D341Med (cell line): ENCODE measurements at places on chromosomes 16 and 17.
A peak's percentile ranks its signal among the peaks of the same experiment; 100 is the strongest.

- no peak for DNase-seq
Observed at GRCh38 chr17:80853076-80853475, 138.6 kb upstream of the CHMP6 start.

DNA sequence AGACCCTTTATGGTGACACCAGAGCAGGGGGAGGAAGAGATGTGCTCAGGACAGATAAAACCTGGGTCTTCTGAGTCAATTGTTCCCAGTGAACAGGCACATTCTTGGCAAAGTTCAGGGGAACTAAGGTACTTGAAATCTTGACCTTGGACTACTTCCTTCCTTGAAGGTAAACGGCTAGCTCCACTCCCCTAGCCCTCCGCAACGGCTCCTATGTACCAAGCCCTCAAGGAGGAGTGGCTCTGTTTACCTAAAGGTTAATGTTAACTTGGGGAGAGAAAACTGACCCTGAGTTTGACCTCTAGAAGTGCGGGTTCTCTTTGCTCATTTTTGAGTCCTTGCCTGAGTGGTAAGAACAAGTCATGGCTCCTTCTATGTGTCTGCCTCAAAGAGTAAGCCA lies 7.8 kb downstream of the TTLL6 start:
- no peak for DNase-seq

DNA sequence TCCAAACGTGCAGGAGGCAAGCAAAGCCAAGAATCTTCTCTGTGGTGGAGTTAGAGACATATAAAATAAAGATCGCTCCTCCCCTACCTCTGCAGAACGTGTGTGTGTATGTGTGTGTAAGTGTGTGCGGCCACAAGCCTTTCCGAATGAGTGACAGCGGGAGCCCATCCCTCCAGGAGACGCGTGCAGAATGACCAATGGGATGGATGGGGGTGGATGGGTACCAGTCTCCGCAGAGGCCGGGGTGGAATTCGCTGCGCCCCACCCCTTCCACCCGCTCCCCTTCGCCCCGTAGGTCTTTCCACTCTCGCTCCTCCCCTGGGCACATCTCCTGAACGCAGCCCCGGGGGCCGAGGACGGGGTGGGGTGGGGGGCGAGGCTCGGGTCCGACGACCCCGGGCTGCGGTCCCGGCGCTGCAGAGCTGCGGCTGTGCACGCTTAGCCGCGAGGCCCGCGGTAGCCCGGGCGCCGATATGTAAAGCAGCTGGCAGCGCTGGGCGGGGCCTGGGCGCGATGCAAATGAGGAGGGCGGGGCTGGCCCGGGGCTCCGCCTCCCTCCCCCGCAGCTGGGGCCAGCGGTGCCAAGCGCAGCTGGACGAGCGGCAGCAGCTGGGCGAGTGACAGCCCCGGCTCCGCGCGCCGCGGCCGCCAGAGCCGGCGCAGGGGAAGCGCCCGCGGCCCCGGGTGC lies at the start of gene PRKCB:
PRKCB (plus strand) TSS at position 594 of the 688 bp plus-strand sequence.
- DNase-seq: peak; percentile 85

- DNase-seq: no peak
Observed at GRCh38 chr17:76667491-76667755, 23.9 kb upstream of the ST6GALNAC1 start.

- DNase-seq: peak; percentile 31
Observed at GRCh38 chr17:82691714-82692113, 6.8 kb downstream of the RAB40B start.

DNA sequence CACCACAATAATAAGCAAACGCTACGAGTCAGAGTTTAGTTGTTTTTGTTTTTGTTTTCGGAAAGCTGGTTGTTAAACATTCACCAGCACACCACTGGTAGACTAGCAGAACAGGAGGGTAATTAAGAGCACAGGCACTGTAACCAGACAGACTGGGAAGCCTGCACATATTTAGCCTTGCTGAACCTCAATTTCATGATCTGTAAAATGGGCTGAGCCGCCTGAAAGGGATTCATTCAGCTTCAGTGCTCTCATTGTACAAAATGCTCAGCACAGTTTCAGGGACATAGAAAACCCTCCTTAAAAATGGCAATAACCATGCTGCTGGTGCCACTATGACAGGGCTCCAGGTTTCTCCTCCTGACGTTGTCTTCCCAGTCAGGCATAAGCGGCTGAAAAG lies 66.4 kb downstream of the TMEM114 start:
- DNase-seq: no peak

DNA sequence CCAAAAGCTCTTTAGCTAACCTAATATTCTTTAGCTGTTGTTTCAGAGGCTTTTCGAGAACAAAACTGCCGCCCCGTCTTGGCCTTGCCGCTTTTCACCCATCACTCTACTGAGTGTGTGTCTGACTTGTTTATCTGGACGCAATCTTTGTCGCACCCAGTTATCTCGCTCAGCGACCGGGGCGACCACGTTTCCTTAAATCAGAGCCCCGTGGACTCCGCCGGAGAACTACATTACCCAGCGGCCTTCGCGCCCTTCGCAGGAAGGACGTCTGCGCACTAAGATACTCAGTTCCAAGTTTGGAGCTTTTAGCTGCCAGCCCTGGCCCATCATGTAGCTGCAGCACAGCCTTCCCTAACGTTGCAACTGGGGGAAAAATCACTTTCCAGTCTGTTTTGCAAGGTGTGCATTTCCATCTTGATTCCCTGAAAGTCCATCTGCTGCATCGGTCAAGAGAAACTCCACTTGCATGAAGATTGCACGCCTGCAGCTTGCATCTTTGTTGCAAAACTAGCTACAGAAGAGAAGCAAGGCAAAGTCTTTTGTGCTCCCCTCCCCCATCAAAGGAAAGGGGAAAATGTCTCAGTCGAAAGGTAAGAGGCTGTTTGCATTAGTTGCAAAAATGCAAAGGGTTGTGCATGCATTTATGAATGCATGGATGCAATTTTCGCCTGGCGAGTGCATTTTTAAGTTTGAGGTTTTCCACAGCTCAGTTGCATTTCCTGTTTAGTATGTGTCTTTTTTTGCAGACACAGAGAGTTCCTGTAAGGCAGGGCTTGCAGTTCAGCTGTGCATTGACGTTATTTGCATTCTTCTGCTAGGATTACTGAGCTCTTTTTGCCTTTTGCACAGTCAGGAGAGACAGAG lies at the start of gene MAP2K6:
MAP2K6 (plus strand) TSS at position 290 of the 867 bp plus-strand sequence; CDS start at position 578, 288 bp downstream.
- DNase-seq: peak; percentile 92

DNA sequence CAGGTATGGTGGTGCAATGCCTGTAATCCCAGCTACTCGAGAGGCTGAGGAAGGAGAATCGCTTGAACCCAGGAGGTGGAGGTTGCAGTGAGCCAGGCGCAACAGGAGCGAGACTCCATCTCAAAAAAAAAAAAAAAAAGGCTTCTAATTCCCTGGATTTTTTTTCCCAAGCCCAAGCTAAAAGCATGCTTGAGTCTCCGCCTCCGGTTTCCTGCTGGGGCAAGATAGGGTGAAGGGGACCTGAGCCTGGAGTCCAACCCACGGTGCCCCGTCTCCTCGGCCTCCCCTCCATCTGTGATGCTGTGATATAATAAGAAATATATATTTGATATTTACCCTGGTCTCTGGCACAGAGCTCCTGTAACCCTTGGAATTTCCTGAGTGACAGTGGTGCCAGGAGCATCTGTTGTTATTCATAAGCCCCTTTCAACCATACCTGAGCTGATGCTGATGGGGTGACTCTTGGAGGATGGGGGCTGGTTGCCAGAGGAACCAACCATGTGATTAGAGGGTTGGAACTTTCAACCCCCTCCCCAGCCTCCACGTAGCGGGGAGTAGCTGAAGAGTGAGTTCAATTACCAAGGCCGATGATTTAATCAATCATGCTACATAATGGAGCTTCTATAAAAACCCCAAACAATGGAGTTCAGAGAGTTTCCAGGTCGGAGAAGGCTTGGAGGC lies 12.8 kb upstream of the TNK1 start:
- no peak for DNase-seq

DNA sequence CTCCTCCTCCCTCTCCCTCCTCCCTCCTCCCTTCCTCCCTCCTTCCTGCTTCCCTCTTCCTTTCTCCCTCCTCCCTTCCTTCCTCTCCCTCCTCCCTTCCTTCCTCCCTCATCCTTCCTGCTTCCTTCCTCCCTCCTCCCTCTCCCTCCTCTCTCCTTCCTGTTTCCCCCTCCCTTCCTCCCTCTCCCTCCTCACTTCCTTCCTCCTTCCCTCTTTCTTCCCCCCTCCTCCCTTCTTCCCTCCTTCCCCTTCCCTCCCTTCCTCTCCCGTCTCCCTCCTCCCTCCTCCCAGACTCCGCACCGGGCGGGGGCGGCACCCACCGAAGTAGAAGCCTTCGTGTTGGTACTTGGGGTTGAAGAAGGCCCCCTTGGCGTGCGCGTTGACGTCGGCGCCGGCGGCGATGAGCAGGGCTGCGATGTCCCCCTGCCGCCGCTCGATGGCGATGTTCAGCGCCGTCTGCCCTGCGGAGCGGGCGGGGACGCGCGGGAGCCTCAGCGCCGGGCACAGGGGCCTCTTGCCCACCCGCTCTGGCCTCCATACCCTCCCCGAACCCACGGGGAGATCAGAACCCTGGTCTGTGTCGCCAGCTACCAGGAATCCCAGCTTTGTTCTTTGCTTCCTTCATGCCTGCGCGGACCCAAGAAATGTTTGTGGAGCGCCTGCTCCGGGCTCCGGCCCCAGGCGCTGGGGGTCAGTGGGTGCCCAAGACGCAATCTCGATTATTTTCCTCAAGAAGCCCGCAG lies 22.2 kb downstream of the TRPV3 start:
- peak; percentile 86 for DNase-seq

DNA sequence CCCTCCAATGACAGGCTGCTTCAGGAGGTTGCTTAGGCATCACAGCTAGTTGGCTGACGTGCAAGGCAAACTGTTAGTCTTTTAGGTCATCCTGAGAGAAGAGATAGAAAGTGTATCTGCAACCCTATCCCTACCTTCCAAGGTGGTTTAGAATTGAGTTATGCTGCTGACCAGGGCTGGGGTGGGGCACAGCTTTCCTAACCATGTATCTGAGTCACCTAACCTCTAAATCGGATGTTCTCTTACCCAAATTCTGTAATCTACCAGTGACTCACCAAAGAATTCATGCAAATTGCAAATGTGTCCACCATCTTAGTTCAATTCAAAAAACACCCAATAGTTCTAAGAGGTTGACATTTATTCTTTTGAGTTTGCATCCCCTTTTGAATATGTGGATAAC lies 107.2 kb upstream of the DYNLRB2 start:
- DNase-seq: no peak

GRCh38 chr17:49739641-49740271 lies 24.2 kb downstream of the FAM117A start:
- no peak for DNase-seq

DNA sequence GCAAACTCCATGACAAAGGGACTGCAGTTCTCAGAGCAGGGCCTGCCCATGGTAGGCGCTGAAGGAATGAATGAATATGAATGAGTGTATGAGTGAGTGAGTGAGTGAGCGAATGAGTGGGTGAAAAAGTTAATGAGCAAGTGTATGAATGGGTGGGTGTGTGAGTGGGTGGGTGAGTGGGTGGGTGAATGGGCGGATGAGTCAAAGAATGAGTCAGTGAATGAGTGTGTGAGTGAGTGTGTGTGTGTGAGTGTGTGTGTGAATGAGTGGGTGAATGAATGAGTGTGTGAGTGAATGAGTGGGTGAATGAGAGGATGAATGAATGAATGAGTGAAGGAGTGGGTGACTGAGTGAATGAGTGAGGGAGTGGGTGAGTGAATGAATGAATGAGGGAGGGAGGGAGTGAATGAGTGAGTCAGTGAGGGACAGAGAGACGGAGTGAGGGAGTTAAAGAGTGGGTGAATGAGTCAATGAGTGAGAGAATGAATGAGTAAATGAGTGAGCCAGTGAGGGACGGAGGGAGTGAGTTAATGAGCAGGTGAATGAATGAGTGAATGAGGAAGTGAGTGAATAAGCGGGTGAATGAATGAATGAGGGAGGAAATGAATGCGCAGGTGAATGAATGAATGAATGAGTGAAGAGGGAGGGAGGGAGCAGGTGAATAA lies 11.1 kb upstream of the CHMP6 start:
- DNase-seq: no peak

GRCh38 chr16:77457046-77457445 lies 22.2 kb upstream of the ADAMTS18 start:
- DNase-seq: no peak

DNA sequence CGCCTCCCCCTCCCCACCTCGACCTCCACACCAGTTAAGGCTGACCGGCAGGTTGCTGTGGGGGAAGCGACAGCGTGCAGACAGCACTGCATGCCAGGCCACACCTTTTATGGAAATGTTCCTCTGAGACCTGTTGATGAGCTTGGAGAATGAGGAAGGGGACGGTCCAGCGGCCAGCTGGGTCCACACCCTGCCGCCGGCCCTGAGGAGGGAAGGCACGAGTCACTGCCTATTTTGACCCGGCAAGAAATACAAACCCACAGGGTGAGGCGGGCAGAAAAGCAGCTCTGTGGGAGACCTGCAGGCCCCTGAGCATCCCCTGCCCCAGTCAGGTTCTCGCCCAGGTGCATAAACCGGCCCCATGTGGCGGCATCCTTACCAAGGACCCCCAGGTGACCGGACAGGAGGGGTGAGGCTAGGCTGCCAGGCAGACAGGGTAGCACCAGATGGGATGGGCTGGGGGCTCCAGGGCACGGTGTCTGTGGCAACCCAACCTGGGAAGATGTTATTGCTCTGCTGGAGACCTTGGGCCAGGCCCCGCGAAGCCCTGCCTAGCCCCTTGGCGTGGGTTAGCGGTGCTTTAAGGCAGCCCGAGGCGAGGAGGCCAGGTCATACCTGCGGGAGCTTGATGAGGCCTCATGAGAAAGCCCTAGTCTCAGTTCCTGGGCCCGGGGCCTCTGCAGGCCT lies 12.7 kb downstream of the NATD1 start:
- DNase-seq: no peak

- DNase-seq: no peak
Observed at GRCh38 chr17:61240851-61241468, 158.7 kb upstream of the TBX2 start.

- DNase-seq: no peak
Observed at GRCh38 chr16:645852-646678, 3.1 kb upstream of the WDR90 start.

GRCh38 chr17:64441772-64442540 lies 7.0 kb upstream of the MILR1 start:
- no peak for DNase-seq

DNA sequence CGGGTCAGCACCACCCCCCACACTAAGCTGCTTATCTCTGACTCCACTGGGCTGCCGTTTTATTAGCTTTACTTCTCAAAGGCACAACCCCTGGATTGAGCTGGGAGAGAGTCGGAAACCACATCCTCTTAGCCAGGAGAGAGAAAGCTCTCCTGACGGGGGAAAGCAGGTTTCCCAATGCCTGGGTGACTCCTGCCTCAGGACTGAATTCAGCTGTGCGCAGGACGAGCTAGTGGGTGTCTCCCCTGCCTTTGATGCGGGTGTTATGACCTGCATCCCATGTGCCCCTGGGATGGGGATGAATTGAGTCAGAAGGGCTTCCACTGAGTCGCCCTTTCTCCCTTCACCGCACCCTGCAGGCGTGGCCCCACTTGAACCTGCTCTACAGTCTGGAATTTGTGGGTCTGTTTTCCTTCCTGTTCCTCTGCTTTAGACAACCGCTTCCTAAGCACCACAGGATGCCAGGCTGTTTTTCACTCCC lies 819.2 kb upstream of the EEF2KMT start:
- no peak for DNase-seq

- DNase-seq: no peak
Observed at GRCh38 chr16:58459344-58460218, 40.4 kb upstream of the NDRG4 start.

- peak; percentile 64 for DNase-seq
Observed at GRCh38 chr16:31093132-31093703, 1.4 kb downstream of the VKORC1 start.
